ENCODE measurements at places on chromosomes 16 and 17.

GRCh38 chr17:77186141-77186604, 45.4 kb downstream of the SEC14L1 start:
- no peak for DNase-seq

GRCh38 chr17:82931699-82932517, 92.1 kb upstream of the ZNF750 start:
- DNase-seq: no peak

GRCh38 chr16:1871974-1872635, at the start of gene MEIOB:
MEIOB (minus strand) TSS chr16:1872164; CDS start chr16:1868175, 3,989 bp downstream.
- DNase-seq: no peak

DNA sequence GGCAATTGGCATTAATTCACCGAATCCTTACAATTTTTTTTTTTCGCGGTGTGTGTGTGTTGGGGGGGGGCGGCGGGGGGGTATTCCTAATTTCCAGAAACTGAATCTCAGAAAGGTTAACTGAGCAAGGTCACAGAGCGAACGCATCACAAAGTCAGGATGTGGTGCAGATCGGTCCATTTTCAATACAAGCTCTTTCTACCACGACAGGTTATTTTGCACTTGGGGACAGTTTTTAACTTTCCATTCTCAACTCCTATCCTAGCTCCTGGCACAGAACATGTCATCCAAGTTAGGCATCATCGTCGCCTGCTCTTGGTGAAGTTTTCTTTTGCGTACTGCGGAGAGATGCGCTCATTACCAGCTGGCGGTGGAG, 15.4 kb upstream of the ERN1 start:
- DNase-seq: no peak

DNA sequence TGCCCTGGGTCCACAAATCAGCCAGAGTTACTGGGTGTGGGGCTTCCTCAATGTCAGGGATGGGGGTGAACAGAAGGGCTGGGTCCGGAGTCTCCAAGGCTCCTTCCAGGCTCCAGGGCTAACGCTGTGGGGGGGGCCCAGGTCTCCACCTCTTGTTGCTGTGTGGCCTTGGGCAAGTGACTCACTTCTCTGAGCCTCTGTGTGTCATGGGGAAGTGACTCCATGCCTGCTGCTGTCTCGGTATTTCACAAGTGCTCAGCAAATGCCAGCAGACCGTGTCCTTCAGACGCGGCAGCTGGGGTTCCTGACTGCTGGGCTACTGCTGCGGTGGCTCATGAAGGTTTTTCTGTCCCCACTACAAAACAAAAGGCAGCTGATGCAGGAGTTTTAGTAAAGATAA, 26.6 kb downstream of the JPH3 start:
- no peak for DNase-seq

DNA sequence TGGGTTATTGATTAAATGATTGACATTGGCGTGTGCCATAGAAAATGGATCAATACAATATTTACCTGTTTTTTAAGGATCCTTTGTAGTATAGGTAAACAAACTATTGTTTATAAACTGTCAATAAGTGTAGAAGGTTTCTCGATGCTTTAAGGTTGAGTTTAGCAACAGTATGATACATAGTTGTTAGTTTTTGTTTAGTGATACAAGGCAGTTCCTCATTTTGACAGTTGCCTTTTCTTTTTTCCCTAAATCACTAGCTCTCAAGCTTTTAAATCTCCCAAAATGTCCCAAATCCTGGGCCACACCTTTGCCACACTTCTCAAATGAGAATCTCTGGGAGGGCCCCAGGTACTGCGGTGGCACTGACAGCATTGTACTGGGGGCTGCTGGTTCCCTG, 57.3 kb downstream of the EPN2 start:
- DNase-seq: no peak

DNA sequence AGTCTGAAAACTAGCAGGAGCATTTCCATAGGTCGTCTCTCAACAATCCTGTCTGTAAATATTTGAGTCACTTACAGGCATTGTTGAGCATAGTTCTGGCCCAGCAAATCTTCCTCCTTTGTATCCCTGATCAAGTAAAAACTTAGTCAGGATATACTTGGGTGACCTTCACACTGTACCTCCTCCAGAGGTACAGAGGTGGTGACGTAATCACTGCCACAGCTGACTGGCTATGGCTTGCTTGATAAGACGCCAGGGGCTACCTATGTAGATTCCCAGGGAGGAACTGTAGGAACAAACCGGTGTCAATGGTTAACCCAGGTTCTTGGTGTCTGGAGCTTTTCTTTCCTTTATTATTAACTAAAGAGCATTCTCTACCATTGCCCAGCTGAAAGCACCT, at the start of gene KCNJ16:
Gene KCNJ16, plus strand, starts transcription at position 270 of the 400 bp plus-strand sequence. CDS start 56,863 bp downstream, outside the sequence.
- no peak for DNase-seq

DNA sequence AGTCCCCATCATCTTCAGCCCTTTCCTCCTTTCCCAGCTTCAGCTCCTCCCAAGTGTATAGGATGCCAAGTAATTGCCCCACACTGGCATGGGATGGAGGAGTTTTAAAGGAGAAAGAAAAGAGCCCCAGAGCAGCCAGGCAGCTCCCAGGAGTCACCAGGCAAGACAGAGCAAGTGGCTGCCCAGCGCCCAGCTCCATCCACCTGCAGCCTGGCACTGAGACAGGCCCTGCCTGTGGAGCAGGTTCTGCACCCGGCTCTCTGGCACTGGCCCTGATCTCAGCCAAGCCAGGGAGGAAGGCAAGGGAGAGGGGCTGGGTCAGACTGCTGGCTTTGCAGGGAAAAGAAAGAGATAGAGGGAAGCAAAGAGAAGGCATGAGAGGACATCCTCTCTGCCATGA, 21.7 kb downstream of the FOXN1 start:
- DNase-seq: no peak

- DNase-seq: no peak
These were observed 17.5 kb upstream of the HOXB9 start for GRCh38 chr17:48643697-48644012.

- DNase-seq: no peak
These were observed 277.0 kb upstream of the PSMD7 start for GRCh38 chr16:74019612-74020011.

GRCh38 chr17:47315451-47316266, 8.1 kb upstream of the EFCAB13 start:
- peak; percentile 36 for DNase-seq

All from NCI-H1092 (cell line).